ENCODE measurements at places on chromosomes 1 and 21.

DNA sequence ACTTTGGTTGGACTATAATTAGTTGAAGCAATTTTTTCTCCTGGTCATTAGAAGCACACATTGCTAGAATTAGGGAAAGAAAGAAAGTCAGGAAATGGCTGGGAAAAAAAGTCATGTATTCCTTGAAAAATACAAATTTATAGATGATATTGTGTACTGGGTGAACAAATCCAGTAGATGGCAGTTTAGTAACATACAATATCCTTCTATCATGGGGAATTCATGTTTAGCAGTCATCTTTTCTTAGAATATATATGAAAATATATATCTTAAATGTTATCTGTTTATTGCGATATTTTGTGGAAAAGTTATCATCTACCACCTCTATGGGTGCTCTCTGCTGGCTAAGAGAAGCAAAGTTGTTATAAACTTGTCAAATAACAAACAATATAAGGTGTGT, 13.1 kb upstream of the ZRANB2 start:
- DNase-seq: no peak

DNA sequence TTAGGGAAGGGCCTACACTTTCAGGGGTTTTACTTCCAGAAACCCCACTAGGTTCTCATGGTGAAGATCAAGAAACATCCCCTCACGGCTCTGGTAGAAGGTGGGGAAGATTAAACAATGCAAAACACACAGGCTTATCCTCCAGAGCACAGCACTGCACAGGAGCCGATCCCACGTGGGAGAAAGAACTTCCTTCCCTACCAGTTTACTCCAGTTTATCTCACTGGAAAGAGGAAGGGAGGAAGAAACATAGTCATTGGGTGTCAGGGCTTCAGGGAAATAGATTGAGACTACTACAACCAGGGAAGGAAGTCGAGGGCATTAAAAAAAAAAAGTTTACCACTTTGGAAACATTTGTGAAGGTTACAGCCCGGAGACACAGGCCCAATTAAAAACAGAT, 164.4 kb downstream of the NTPCR start:
- DNase-seq: no peak

- DNase-seq: no peak
Measured at GRCh38 chr1:185421485-185422107, 104.6 kb upstream of the IVNS1ABP start.

DNA sequence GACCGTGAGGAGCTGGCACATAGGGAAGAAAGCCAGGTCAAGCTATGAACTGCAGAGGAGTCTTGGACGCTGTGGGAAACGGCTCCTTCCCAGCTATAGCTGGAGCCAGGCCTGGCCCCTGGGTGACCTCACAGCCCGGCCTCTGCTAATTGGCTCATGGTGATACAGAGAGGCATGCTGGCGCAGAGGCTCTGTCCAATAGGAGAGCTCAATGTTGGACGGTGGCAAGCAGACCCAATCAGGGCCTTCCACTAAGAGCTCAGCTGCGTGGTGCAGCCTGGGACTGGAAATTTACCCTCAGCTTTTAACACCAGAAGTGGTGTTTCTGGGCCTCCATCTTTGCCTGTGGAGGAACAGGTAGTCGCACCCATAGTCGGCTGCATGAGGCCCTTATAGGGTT, 64.4 kb upstream of the GRHL3 start:
- DNase-seq: no peak

- no peak for DNase-seq
Measured at GRCh38 chr1:14507262-14507661, 91.2 kb upstream of the KAZN start.

DNA sequence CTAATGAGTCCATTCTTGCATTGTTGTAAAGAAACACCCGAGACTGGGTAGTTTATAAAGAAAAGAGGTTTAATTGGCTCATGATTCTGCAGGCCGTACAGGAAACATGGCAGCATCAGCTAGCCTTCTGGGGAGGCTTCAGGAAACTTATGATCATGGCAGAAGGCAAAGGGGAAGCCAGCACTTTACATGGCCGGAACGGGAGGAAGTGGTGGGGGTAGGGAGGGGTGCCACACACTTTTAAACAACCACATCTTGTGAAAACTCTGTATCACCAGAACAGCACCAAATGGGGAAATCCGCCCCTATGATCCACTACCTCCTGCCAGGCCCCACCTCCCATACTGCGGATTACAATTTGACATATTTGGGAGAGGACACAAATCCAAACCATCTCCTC, 43.9 kb downstream of the NOS1AP start:
- DNase-seq: no peak

DNA sequence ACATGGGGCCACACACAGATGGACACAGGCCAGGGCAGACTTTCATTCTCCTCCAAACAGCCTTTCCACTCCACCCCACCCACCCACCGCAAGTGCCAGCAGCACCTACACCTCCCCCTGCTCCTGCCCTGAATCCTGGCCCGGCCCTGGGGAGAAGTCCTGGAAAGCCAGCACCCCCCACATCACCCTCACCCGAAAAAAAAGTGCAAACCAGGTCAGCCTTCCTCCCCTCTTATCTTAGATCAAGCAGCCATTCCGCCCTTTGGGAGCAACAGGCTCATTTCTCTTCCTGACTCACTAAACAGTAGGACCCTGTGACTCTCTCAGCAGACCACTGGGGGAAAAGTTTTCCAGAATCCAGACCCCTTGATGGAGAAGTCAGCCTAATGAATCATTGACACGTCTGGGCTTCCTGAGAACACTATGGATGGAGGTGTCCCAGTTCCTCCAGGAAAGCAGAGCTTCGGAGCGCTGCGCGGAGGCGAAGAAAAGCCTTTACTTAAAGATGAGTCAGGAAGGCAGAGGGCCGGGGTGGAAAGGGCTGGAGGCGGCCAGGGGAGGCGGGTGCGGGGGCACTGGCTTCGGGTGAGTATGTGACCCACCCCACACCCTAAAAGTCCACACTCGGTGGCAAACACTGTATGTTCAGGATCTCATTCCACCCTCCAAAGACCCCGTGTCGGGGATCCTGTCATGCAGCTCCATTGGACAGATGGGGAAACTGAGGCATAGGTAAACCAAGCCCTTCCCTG, 588.7 kb downstream of the MATN1 start:
- no peak for DNase-seq

- no peak for DNase-seq
Measured at GRCh38 chr1:169245706-169246105, 121.9 kb downstream of the NME7 start.

DNA sequence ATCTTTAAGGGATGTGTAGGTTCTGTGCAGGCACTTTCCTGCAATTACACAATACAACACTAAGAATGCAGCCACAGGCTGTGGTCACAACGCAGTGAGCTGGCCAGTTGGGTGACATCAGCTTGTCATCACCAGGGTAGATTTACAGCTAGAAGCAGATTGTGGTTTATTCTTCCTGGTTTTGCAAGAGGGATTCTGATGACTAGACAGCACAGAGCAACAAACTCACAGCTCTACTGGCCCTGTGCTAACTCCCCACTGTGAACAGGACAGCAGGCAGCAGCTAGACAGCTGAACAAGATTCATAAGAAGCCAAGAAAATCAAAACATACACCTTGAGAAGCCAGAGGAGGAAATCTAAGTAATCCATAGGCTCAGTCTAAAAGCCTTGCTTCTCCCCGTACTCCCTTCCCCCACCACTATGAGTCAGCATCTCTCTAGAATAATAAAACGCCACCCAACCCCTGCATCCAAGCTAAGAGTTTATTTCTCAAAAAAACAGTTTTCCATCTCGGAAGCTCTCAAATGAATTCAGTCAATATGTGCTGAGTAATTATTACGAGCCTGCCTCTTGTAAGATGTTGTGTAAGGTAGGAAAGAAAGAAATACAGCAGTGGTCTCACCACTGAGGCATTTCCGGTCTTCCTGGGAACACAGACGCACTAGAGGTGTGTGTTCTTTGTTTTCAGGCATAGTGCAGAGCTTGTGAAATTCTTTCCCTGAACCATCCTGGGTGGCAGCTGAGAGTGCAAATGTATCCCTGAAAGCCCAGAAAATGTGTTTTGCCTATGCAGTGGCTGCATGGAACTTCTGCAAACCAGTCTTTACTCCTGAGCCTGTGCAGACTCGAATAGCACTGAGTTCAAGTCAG, 162.8 kb downstream of the NTPCR start:
- no peak for DNase-seq

DNA sequence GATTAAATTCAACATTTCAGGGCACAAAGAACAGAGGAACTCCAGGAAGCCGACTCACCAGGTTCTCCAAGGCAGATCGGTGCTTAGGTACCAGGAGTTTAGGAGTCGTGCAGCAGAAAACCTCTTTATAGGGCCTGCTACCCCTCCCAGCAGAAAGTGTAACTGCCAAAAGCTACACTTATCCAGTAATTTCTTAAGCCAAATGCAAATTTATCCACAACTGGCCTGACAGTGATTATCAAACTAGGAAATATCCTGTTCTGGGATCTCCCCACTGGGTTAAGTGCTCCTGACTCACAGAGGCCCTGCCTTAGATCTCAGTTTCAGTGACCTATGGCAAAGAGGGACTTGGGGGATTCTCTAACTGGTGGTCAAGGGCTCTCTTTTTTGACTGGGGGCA, at the start of gene SPRR2F:
Gene SPRR2F (minus strand): TSS at position 101 of the 400 bp plus-strand sequence. CDS start 783 bp downstream, outside the sequence.
- DNase-seq: no peak

DNA sequence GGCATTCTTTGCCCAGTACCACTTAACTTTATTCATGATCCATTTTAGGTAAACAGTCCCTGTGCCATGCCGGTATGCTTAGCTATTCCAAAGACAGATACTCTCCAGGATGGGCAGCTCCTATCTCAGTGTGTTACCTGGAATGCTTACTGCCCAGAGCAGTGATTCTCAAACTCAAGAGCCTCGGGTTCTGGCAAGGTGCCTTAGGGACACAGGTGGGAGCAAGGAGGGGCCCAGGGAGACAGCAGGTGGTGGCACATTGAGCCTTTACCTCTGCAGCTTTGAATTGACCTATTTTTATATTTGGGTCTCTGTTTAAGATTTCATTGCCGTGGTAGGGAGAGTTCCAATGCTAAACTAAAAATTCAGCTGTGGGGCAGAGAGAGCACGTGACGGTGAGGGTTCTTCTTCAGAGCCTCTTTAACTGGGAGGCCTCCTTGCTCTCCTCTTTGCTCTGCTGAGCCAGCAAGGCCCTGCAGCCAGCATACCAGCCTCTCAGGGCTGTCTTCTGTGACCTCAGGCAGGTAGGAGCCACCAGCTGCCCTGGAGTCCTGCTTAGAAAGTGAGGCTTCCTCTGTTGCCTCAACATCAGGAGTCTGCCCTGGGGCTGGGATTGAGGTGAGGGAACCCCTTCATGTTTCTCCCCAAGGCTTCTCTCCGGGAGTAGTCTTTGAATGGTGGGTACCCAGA, 20.2 kb downstream of the PHGDH start:
- no peak for DNase-seq

- DNase-seq: no peak
Measured at GRCh38 chr1:77484926-77485325, 197.5 kb downstream of the ZZZ3 start.

DNA sequence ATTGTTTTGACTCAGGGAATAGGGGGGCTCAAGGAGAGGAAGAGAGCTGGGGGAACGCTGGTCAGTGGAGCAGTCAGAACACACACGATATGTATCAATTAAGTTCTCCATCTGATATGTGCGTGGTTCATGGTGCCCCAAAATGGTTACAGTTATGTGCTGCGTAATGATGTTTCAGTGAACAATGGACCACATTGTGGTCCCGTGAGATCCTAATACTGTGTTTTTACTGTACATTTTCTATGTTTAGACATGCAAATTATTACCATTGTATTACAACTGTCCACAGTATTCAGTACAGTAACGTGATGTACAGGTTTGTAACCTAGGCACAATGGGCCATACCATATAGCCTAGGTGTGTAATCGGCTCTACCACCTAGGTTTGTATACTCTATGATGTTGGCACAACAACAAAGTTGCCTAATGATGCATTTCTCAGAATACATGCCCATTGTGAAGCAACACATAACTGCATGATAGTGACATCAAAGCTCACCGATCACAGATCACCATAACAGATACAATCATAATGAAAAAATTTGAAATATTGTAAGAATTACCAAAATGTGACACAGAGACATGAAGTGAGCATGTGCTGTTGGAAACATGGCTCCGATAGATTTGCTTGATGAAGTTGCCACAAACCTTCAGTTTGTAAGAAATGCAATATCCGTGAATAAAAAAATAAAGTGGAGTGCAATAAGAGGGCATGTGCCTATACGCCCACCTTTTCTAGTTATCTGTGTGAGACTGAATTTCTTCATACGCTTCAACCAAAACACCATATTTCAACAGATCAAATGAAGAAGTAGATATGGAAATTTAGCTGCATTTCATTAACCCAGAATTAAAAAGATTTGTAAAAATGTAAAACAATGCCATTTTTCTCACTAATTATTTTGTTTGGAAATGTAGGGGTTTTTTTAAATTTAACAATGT, 14.8 kb upstream of the TMEM54 start:
- no peak for DNase-seq

- no peak for DNase-seq
Measured at GRCh38 chr1:2590233-2591141, 3.9 kb downstream of the PRXL2B start.

DNA sequence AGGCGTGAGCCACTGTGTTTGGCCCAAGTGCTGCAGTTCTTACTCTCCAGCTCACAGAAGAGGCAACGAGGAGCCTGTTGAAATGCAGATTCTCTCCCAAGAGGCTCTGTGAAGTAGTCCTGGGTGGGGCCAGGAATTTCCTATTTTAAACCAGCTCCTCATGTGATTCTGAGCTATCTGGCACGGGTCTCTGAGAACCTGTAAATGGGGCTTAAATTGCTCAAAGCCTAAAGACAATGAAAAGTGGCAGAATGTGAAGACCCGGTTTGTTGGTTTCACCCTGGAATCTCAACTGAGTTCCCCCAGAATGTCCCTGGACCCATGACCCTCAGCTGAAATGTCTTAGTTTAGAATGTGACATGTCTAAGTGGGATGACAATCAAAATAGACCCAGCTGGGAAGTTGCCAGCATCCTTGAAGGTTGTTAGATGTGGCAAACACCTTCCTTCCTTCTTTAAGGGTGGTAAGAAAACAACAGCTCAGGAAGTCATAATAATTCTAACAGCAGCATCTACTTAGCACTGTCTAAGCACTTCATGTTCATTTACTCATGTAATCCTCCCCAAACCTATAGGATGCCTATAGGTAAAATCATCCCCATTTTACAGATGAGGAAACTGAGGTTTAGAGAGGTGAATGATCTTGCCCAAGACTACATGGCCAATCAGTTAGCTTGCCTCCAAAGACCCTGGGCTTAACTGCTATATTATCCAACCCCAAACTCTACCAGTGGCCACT, 20.9 kb upstream of the ATP5PO start:
- no peak for DNase-seq

GRCh38 chr1:7921796-7922195, 18.8 kb downstream of the TNFRSF9 start:
- DNase-seq: no peak

- no peak for DNase-seq
Measured at GRCh38 chr1:23895082-23895481, 18.1 kb downstream of the CNR2 start.

DNA sequence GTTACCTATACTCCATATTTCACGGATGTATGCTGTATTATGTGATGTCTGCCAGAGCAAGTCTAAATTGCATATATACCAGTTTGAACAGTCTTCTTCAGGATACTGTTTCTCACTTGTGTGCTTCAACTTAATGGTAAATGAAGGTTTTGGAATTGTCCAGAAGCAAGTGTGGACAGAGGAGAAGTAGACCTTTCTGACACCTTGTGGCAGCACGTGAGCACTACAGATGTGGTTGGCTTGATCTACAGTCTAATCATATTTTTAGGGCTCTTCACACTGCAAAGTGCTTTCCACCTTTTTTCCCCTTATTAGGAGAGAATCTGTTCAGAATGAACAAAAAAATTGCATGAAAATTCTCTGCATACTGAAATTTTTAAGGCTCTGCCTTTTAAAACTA, 10.9 kb downstream of the MORC3 start:
- no peak for DNase-seq

GRCh38 chr21:26804895-26805609, 40.2 kb downstream of the ADAMTS1 start:
- no peak for DNase-seq

Data from stimulated activated CD4-positive, alpha-beta T cell treated with anti-CD3 and anti-CD28 coated beads, Interleukin-2, amount 100 ng/mL, for 4 hours (primary cell).